ENCODE measurements at places on chromosomes 7 and 10.
A peak's percentile ranks its signal among the peaks of the same experiment; 100 is the strongest.

GRCh38 chr7:15561835-15562234, at the start of gene AGMO:
Gene AGMO (minus strand): TSS chr7:15562015.
- peak; percentile 86 for DNase-seq

GRCh38 chr7:121262221-121262620, 66.6 kb upstream of the WNT16 start:
- no peak for DNase-seq

DNA sequence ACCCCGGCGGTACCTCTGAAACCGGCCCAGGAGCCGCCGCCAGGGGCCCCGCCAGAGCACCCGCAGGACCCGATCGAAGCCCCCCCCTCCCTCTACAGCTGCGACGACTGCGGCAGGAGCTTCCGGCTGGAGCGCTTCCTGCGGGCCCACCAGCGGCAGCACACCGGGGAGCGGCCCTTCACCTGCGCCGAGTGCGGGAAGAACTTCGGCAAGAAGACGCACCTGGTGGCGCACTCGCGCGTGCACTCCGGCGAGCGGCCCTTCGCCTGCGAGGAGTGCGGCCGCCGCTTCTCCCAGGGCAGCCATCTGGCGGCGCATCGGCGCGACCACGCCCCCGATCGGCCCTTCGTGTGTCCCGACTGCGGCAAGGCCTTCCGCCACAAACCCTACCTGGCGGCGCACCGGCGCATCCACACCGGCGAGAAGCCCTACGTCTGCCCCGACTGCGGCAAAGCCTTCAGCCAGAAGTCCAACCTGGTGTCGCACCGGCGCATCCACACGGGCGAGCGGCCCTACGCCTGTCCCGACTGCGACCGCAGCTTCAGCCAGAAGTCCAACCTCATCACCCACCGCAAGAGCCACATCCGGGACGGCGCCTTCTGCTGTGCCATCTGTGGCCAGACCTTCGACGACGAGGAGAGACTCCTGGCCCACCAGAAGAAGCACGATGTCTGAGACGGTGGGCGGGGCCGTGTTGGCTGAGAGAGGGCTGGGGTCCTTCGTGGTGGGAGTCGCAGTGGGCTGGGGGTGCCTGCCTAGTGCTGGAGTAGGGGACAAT, 3.8 kb downstream of the REPIN1 start:
- DNase-seq = no peak

GRCh38 chr7:140242057-140243031, 65.6 kb upstream of the KDM7A start:
- peak; percentile 37 for DNase-seq

DNA sequence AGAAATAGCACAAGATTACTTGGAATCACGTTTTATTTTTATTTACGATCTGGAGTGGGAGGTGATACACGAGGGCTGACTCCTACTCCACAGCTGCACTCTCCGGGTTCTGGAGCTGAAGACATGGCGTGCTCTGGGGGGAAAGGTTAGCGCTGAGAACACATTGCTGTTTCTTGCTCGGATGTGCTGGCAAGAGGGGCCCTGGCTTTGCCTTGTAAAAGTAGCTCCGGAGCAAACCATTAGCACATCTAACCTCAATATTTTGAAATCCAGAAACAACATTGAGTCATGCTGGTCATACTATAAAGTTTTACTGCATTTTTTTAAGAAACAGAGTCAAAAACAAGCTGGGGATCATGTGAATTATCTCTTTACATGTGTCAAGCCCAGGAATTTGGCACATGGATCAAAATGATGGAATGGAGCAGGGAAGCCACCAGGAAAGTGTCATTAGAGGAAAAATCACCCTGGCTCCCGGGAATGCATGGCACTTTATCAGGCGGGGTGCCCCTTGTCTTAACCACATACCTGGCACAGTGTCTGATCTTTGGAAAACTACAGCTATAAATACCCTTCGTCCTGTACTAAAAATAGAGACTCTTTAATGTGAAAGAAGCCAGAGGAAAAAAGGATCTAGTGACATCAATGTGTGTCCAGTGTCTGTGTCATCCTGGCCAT, 31.6 kb upstream of the LYZL1 start:
- no peak for DNase-seq

GRCh38 chr10:34406463-34407323, 408.4 kb downstream of the PARD3 start:
- DNase-seq = no peak

DNA sequence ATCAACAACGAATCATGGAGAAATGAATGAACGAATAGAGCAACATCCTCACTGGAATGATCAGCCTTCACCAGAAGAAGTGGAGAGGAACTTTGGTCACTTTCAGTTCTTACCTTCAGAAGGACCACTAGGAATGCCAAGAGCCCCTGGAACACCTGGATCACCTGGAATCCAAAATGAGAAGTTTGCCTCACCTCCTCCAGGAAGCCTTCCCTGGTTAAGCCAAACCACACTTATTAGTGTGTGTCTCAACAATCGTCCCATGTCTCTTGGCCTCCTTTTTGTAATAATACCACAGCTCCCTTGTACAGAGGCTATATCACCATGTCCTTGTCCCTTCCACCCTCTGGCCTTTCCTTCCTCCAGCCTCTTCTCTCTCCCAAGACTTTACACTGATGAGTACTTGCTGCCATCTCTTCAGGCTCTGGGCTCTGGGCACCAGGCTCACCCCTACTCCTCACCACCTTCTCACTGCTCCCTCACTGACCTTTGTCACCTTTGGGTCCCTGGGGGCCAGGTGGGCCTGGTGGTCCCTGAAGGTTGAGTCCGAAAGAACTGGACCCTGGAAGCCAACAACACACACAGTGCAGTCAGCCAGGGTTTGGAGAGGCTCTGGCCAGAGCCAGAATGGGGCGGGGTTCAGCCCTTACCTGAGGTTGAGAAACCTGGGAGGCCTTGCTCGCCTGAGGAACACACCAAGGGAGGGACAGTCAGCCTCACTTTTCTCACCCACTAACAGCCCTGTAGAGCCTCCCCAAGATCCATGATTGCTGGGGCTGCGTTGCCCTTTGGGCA, 46.5 kb downstream of the COL17A1 start:
- DNase-seq = no peak

All from Ammon's horn (tissue), 1 donor.